Activated CD4-positive, alpha-beta T cell treated with anti-CD3 and anti-CD28 coated beads, Interleukin-2, amount 10 ng/mL, durations not matched to agents 7 days and 5 days (primary cell): ENCODE measurements at places on chromosomes 3 and 15.

DNA sequence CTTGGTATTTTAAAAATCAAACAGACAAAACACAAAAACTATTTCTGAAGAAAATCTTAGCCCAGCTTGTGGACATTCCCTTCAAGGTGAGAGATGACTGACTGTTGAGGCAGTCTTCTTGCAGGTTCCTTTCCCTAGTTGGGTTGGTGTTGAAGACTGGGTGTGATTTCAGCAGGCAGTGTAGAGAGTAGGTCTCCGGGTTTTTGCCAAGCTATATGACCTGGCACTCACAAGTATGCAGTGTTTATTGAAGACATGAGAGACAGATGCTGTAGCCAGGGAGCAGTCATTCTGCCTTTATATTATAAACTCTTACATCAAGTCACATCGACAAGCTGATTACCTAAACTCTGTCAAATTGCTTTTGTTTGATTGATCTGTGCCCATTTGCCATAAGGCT is 17.5 kb downstream of the SENP8 start:
- DNase-seq = no peak

DNA sequence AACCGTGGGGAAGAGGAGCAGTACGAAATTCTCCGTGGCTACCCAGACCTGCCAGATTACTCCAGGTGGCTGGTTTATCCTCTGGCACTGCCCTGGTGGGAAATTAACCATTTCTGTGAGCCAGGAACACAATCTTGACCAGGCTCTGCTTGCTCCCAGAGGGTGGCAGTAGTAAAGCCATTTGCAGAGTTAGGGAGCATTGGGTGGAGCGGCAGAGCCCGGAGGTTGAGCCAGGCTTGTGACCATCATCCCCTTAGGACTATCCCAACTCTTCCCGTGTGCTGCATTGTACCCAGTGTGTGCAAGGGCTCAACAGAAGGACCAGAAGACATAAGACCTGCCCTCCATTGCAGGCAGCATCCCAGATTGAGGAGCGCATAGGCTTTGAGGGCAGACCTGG is 5.3 kb downstream of the KNG1 start:
- no peak for DNase-seq

- no peak for DNase-seq
These were observed 7.0 kb upstream of the ZXDC start for GRCh38 chr3:126482503-126483255.

DNA sequence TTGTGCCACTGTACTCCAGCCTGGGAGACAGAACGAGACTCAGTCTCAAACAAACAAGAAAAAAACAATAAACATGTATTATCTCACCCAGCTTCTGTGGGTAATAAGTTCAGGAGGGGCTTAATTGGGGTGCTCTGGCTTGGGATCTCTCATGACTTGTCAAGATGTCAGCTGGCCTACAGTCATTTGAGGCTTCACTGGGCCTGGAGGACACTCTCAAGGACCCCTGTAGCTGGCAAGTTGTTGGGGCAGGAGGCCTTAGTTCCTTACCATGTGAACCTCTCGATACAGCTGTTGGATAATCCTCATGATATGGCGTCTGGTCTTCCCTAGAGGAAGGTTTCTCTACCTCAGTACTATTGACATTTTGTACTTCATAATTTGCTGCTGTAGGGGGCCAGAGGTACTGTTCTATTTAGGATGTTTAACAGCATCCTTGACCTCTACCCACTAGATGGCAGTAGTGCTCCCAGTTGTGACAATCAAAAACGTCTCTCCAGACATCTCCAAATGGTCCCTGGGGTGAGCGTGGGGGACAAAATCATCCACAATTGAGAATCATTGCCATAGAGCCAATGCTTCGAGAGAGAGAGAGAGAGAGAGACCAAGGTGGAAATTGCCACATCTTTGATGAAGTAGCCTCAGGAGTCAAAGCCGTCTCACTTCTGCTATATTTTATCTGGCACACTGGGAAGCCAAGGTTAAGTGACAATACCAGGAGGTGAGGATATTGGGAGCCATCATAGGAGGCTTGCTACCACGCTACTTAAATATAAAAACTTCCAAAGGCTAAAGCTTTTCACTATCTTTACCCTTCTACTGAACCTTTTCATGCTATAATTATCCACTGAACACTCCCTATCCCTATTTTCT is 23.9 kb upstream of the SLTM start:
- peak; percentile 84 for DNase-seq

DNA sequence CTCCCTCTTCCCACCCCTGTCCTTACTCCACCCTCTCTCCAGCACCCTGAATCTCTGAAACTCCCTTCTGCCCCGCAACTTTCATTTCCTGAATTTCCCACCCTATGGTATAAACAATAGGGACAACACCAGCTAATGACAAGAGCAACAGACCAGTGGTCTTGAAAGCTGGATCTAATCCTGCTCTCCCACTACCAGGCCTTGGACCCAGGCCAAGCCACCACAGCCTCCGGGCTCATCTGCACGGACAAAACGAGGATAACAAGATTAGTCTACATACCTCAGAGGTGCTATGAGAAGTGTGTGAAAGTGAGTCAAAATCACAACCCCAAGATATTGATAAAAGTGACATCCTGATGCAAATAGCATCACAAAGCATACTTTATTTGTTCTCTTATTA is 128.6 kb downstream of the ERC2 start:
- DNase-seq = no peak

- DNase-seq = peak; percentile 78
These were observed 16.2 kb upstream of the CCR9 start for GRCh38 chr3:45870099-45870498.
